Effector memory CD4-positive, alpha-beta T cell (primary cell): ENCODE measurements at places on chromosomes 16 and 17.

GRCh38 chr17:59149051-59149450 lies 5.9 kb downstream of the SKA2 start:
- H3K4me3 ChIP-seq = no peak overlapping the region
- H3K27me3 ChIP-seq = no peaks in the 10 kb centered on the region
- no peak for DNase-seq
- H3K27ac ChIP-seq = no peak overlapping the region
- H3K36me3 ChIP-seq = no peaks in the 10 kb centered on the region
- H3K4me1 ChIP-seq = no peaks in the 10 kb centered on the region

- no peaks in the 10 kb centered on the region for H3K27me3 ChIP-seq
- H3K4me1 ChIP-seq = peaks cover 23% of the 10 kb centered on the region
- no peak for DNase-seq
- H3K27ac ChIP-seq = no peak overlapping the region
- no peak overlapping the region for H3K4me3 ChIP-seq
- no peaks in the 10 kb centered on the region for H3K36me3 ChIP-seq
Measured at GRCh38 chr17:40511667-40512220, 10.3 kb upstream of the TNS4 start.

- no peak overlapping the region for H3K27ac ChIP-seq
- H3K4me3 ChIP-seq = no peak overlapping the region
- peaks cover 10% of the 10 kb centered on the region for H3K4me1 ChIP-seq
- H3K36me3 ChIP-seq = peaks cover 4% of the 10 kb centered on the region
- no peak for DNase-seq
Measured at GRCh38 chr16:23842137-23842600, 6.4 kb downstream of the PRKCB start.

GRCh38 chr16:72400257-72401083 lies 228.5 kb upstream of the PMFBP1 start:
- H3K27ac ChIP-seq = no peak overlapping the region
- H3K4me1 ChIP-seq = no peaks in the 10 kb centered on the region
- DNase-seq = no peak
- no peak overlapping the region for H3K4me3 ChIP-seq
- H3K36me3 ChIP-seq = no peaks in the 10 kb centered on the region

DNA sequence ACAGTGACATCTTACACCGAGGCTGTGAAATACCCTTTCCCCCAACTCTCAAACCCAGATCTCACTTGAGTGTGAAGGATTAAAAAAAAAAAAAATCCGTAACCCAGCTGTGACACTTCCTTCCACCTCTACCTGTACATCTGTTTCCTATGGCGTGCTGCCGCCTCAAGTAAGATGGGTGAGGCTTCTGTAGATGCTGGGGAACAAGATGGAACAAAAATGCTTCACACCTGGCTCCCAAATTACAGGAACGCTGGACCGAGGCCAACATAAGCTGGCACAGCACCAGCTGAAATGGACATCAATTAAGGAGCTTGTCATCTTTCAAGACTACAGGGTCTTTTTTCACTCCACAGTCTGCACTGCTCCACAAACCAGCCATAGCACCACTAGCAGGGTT lies 95.9 kb downstream of the HIC1 start:
- no peak for DNase-seq
- H3K36me3 ChIP-seq = no peaks in the 10 kb centered on the region
- no peak overlapping the region for H3K4me3 ChIP-seq
- peaks cover 5% of the 10 kb centered on the region for H3K4me1 ChIP-seq
- H3K27me3 ChIP-seq = no peaks in the 10 kb centered on the region
- no peak overlapping the region for H3K27ac ChIP-seq
